Transverse colon (tissue), 4 donors: ENCODE measurements at places on chromosomes 6 and 20. TPM values are rescaled to one million over a fixed set of nuclear protein-coding genes. Genes with fewer than 3 reads are reported as not detected.

Gene CCN2
- total RNA-seq, result 44.1 TPM

Gene CST3
- total RNA-seq, result 1,755 TPM

Gene SLC35F1
- 0.60 TPM for total RNA-seq

Gene ALDH8A1
- 1.1 TPM for total RNA-seq

Gene PRELID3B
- 119 TPM for total RNA-seq

Gene FAM83C
- not detected for total RNA-seq

Gene RAMACL
- total RNA-seq, result 1.2 TPM

Gene GHRH
- not detected for total RNA-seq

Gene CST5
- not detected for total RNA-seq

Gene TENT5A
- 38.1 TPM for total RNA-seq

Gene PMEPA1
- 6.4 TPM for total RNA-seq

Gene PCSK2
- total RNA-seq, result 1.4 TPM

Gene KIF25
- total RNA-seq, result not detected

Gene CCM2L
- 2.9 TPM for total RNA-seq

Gene PRR18
- total RNA-seq, result not detected

Gene RGS19
- 37.4 TPM for total RNA-seq

Gene FUT9
- not detected for total RNA-seq

Gene SLC17A2
- total RNA-seq, result not detected

Gene ZSCAN12
- 4.0 TPM for total RNA-seq

Gene RBBP8NL
- total RNA-seq, result 4.9 TPM

Gene CLPSL2
- not detected for total RNA-seq

Gene ASIP
- total RNA-seq, result not detected

Gene GMPR
- total RNA-seq, result not detected

Gene LY6G6F
- not detected for total RNA-seq

Gene SLC4A11
- total RNA-seq, result 0.64 TPM

Gene NKX2-4
- not detected for total RNA-seq

Gene IRF4
- total RNA-seq, result 0.40 TPM

Gene VWA7
- total RNA-seq, result 22.1 TPM

Gene FAM162B
- total RNA-seq, result 0.55 TPM

Gene CST2
- not detected for total RNA-seq

Gene PGBD1
- 3.0 TPM for total RNA-seq

Gene TGM3
- total RNA-seq, result not detected

Gene KHDC1L
- total RNA-seq, result not detected

Gene PRPH2
- 1.1 TPM for total RNA-seq

Gene C6orf15
- total RNA-seq, result not detected

Gene STK35
- 27.9 TPM for total RNA-seq

Gene RGS17
- not detected for total RNA-seq

Gene MEI4
- total RNA-seq, result not detected

Gene COL21A1
- total RNA-seq, result 0.40 TPM

Gene EYA2
- total RNA-seq, result 17.5 TPM

Gene EYA4
- not detected for total RNA-seq

Gene TNNC2
- total RNA-seq, result 3.5 TPM

Gene REM1
- not detected for total RNA-seq

Gene PGC
- total RNA-seq, result not detected

Gene RBPJL
- total RNA-seq, result not detected

Gene TAP1
- total RNA-seq, result 87.9 TPM

Gene HLA-DOA
- 3.7 TPM for total RNA-seq

Gene SAYSD1
- total RNA-seq, result 2.2 TPM

Gene LY6G6C
- not detected for total RNA-seq

Gene ACTR5
- 12.5 TPM for total RNA-seq

Gene CPNE5
- total RNA-seq, result 8.3 TPM

Gene CGA
- not detected for total RNA-seq

Gene TCP11
- total RNA-seq, result not detected

Gene SRSF12
- total RNA-seq, result not detected

Gene CALHM6
- not detected for total RNA-seq

Gene SOD2
- 170 TPM for total RNA-seq

Gene GTSF1L
- not detected for total RNA-seq

Gene CRISP3
- not detected for total RNA-seq

Gene WFDC5
- total RNA-seq, result not detected

Gene CRIP3
- not detected for total RNA-seq
